ENCODE measurements at places on chromosomes 11 and 22. TPM values are rescaled to one million over a fixed set of nuclear protein-coding genes. Genes with fewer than 3 reads are reported as not detected.

The ASPHD2 gene
- 4.1 TPM for total RNA-seq

The MB gene
- total RNA-seq: not detected

The FAM227A gene
- not detected for total RNA-seq

The MS4A6A gene
- total RNA-seq: 7.7 TPM

The ABCC8 gene
- total RNA-seq: not detected

The KDM4D gene
- 0.32 TPM for total RNA-seq

The ANKK1 gene
- total RNA-seq: 3.8 TPM

The CASP5 gene
- not detected for total RNA-seq

The LDHAL6A gene
- 0.20 TPM for total RNA-seq

GRCh38 chr11:71198141-71198822 lies 54.1 kb downstream of the SHANK2 start:
- DNase-seq: no peak

DNA sequence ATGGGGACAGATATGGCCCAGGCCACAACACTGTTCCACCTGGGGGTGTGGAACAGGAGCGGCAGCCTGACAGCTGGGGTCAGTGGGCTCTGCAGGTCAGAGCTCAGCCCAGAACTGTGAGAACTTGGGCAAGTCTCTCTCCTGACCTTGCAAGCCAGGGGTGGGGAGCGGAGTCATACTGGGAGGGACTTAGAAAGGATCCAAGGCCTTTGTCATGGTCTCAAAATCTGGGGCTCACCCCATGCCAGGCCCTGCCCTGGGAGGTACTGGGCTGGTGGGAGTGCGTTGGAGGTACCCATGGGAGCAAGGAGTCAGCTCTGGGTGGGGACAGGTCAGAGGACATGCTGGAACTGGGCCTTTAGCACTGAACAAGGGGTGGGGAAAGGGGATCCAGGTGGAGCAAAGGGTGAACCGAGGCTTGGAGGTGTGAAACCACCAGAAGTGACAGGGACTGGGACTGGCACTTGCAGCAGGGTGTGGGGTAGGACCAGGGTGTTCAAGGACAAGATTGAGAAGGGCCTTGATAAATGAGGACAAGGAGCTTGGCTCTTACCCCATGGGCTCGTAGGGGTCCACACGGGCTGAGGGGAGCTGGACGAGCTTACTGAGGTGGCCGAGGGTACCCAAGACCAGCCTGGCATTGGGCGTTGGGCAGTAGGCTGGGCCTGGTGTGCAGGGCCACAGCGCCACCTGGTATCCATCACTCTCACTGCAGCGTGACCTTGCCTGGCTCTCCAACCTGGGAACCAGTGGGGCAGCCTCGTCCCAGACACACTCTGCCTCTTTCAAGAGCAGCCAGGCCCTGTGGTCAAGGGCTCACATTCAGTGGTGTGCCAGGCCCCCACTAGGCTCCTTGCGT lies 7.4 kb upstream of the PMM1 start:
- no peak for DNase-seq

DNA sequence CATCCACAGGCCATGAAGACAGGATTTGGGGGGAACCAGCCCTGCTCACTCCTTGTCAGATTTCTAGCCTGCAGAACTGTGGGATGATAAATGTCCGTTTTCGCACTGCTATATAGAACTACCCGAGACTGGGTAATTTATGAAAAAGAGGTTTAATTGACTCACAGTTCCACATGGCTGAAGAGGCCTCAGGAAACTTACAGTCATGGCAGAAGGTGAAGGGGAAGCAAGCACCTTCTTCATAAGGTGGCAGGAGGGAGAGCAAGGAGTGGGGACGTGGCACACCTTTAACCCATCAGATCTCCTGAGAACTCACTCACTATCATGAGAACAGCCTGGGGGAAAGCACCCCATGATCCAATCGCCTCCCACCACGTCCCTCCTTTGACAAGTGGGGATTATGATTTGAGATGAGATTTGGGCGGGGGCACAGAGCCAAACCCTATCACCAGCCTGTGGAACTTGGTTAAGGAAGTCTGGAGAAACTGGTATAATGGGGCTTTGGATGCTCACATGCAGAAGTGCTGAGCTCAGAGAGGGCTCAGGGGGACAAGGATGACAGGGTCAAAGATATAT lies 50.7 kb downstream of the MYEOV start:
- DNase-seq: no peak

- DNase-seq: no peak
These were observed 13.3 kb downstream of the OR52B2 start for GRCh38 chr11:6156628-6157359.

DNA sequence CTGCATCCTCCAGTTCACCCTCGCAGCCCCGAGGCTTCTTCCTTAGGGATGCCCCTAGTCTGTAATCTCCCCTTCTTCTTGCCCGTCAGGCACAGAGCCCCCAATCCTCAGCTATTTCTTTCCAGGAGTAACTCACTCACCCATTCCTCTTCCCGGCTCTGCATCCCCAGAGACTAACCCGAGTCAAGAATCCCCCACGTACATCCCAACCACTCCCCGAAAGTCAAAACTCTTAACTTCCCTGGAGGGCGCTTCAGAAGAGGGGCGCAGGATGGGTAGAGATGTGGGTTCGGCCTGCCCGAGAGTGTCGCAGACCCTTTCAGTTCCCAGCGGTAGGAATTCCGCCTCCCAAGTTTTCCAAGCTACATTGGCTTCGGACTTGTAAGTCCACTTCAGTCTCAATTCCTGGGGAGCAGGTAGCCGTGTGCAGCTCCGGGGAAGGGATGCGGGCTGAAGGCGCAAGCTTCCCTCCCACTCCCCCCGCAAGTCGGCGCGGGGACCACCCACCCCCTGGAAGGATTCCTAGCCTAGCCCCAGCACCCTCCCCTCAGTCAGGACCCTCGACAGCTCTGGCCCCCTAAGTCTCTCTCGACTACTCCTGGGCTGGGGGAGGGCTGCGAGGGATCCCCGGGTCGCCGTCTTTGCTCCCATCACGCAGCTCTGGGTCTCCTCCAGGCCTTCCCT lies 871 bp downstream of the BDNF start:
- no peak for DNase-seq

- DNase-seq: no peak
These were observed 435.5 kb downstream of the LUZP2 start for GRCh38 chr11:24932110-24933000.

DNA sequence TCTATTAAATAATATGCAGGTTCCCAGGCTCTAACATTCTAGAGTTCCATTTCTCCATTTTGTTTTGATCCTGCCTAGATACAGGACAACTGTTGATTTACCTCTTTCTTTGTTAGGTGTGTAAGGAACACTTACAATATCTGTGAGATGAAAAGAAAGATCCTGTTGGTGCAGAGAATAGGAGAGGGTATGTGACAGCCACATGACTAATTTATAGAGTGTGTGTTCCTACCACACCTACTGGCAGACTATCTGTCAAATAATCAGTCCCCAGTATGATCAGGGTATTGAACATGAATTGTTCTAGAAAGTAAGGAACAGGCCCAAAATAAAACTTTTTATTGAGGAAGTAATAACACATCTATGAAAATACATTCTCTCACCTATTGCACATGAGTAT lies 10.2 kb downstream of the MMP10 start:
- DNase-seq: no peak

- DNase-seq: no peak
These were observed 2.9 kb upstream of the CYP2R1 start for GRCh38 chr11:14894657-14895598.

- no peak for DNase-seq
These were observed 2.1 kb downstream of the PAMR1 start for GRCh38 chr11:35523331-35523768.

GRCh38 chr11:72634016-72634415 lies 40.2 kb downstream of the PDE2A start:
- no peak for DNase-seq

GRCh38 chr11:10454878-10455631 lies at the start of gene AMPD3:
TSS of gene AMPD3 (plus strand) at chr11:10455264. CDS start at chr11:10461520, 6,256 bp downstream.
- DNase-seq: no peak

GRCh38 chr11:27266125-27266524 lies 96.9 kb downstream of the CCDC34 start:
- no peak for DNase-seq

DNA sequence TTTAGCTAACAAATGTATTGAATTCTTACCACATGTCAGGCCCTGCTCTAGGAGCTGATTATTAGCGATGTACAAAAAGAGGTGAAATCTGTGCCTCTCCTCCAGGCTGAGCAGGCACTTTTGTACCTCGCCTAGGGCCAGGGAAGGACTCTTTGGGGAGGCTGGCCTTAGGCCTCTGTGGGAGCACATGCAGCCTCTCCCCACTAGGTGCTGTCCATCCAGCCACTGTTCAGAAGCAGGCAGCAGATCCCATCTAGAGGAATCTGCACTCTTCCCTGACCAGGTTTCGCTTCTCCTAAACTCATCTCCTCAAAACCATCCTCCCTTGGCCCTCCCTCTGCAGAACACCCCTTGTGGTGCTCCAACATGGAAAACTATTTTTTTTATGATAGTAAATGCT lies 51.9 kb upstream of the WT1 start:
- no peak for DNase-seq

GRCh38 chr11:75576499-75576918 lies 14.5 kb downstream of the SERPINH1 start:
- DNase-seq: no peak

GRCh38 chr11:45481026-45481425 lies 184.4 kb downstream of the CHST1 start:
- no peak for DNase-seq

DNA sequence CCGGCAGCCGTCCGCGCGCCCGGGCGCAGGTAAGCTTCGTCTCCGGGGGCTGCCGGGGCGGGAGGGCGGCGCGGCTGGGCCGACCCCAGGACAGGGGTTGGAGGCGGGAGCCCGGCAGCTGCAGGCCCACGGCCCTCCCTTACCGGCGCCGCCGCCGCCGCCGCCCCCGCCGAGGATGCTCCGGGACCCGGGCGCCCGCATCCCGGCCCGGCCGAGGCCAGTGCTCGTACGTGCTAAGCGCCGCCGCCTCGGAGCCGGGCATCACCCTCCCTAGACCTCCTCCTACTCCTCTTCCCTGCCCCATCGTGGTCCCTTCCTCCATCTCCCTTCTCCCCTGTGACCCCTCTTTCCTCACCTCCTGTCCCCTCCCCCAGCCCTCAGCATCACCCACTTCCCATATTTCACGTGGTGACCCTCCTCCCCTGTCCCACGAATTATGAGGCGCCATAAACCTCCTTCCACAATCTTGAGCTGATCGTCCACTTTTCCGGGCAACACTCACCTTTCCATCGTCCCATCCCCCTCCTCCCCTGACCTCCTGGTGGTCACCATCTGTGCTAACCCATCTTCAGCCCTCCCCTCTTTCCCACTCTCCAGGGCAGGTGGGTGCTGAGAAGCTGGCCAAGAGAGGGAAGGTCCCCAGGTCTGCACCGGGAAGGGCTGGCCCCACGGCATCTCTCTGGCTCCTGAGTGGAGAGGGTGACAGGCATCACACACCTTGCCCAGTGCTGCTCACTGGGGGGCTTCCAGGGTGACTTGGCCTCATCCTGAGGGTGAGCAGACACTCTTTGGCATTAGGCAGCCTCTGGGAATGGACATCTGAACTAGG lies 612 bp downstream of the ASPHD2 start:
- DNase-seq: no peak

GRCh38 chr11:120750647-120751549 lies 239.3 kb downstream of the GRIK4 start:
- DNase-seq: no peak

DNA sequence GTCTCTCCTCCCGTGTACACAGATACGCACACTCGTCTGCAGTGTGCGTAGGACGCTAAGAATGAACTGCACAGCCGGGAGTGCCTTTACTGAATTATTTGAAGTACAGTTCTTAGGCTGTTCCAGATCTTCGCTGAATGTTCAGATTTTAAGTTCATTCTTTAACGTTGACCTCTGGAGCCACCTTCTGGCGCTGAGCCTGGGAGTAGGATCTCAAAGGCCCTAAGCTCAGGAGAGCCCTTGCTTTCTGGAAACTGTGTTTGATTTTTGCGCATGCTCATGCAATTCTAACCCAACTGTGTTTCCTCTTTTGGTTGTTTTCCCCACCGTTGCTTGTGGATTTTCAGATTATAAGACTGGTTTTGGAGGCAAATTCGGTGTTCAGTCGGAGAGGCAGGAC lies 22.8 kb downstream of the CTTN start:
- DNase-seq: no peak

DNA sequence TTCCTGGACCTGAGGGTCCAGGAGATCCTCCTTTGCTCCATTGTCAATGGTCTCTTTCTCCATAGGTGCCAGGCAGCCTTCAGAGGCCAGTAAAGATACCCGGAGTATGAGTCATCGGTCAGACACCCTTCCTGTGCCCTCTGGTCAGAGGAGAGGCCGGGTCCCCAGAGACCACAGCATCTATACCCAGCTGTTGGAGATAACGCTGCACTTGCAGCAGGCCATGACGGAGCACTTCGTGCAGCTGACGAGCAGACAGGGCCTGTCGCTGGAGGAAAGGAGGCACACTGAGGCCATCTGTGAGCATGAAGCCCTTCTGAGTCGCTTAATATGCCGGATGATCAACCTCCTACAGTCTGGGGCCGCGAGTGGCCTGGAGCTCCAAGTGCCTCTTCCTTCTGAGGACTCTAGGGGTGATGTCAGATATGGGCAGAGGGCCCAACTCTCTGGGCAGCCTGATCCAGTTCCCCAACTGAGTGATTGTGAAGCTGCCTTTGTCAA lies at the start of gene ACCSL:
Gene ACCSL, plus strand, starts transcription at position 51 of the 501 bp plus-strand sequence. Its CDS starts 56 bp downstream, at position 107.
- DNase-seq: no peak

All from CD4-positive, alpha-beta memory T cell (primary cell).